ENCODE measurements at places on chromosomes 5 and 9.

GRCh38 chr5:65446682-65447081 is 35.0 kb downstream of the ADAMTS6 start:
- DNase-seq = no peak

GRCh38 chr5:133820507-133820906 is 147.9 kb downstream of the C5orf15 start:
- DNase-seq = no peak

- no peak for DNase-seq
These were observed 66.5 kb downstream of the COX7C start for GRCh38 chr5:86684222-86684621.

- no peak for DNase-seq
These were observed 79.8 kb downstream of the LMX1B start for GRCh38 chr9:126693428-126693944.

GRCh38 chr5:17314907-17315471 is 97.6 kb downstream of the BASP1 start:
- no peak for DNase-seq

DNA sequence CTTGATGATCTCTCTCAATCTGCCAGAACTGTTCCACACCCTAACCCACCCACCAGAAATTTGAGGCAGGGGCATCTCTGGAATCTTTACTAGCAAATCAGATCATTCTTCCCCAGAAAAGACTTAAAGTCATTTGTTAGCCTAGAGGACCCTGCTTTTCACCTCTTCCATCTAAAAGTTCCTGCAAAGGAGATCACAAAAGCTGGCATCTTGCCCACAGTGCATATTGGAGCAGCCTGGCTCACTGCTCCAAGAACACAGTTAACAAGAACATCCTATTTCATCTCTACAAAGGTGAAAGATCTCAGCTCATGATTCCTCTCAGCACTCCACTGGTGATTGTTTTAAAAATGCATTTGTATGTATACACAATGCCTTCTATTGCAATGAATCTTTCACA is 36.3 kb downstream of the GABRP start:
- DNase-seq = no peak

- no peak for DNase-seq
These were observed 11.9 kb downstream of the RAPGEF1 start for GRCh38 chr9:131727795-131728545.

- DNase-seq = no peak
These were observed 46.8 kb downstream of the GRIN3A start for GRCh38 chr9:101691657-101692056.

- DNase-seq = no peak
These were observed 671 bp downstream of the LRRC26 start for GRCh38 chr9:137168904-137169856.

DNA sequence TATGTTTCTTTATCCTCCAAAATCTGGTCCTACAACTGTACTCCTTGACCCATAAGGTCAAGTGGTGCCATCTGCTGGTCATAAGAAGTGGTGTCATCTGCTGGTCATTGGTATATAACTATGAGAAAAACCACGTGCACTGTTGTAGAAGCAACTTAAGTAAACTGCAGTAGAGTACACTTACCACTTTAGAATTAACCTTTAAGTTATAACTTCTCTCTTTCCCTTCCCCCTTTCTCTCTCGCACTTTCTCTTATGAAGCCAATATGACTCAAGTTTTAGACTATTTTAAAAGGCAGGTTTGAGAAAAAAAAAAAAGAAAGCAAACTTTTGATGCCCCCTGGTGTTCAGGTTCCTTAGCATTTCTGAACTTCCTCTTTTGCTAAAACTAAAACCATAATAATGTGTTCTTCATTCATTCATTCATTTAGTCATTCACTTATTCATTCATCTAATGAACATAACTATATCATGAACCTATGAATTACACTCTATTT is 12.8 kb upstream of the MTAP start:
- no peak for DNase-seq

GRCh38 chr5:14242871-14243383 is 99.8 kb downstream of the TRIO start:
- DNase-seq = no peak

DNA sequence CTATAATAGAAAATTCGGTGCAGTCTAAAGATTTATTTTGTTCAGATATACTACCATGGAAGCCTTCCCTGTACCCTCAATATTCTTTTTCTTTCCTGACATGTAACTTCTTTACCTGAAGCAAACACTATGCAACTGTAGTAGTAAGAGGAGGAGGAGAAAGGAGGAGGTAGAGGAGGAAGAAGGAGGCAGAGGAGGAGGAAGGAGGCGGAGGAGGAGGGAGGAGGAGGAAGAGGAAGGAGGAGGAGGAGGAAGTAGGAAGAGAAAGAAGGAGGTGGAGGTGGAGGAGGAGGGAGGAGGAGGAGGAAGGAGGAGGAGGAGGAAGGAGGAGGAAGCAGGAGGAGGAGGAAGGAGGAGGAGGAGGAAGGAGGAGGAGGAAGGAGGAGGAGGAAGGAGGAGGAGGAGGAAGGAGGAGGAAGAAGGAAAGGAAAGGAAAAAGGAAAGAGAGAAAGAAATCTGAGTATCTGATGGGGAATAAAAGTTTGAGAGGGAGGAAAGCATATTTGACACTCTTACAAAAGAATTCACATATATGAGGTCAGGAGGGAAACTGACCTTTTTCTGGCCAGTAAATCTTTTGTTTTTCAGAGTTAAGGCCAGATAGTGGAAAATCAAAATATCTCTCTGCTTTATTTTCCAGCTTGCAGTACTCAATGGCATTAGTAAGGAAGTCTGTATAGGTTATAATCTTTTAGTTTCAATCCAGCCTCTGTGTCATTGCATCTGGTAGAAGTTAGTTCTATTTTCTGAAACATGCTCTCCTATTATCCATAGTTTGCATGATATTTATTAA is 114.5 kb upstream of the LPAR1 start:
- no peak for DNase-seq

DNA sequence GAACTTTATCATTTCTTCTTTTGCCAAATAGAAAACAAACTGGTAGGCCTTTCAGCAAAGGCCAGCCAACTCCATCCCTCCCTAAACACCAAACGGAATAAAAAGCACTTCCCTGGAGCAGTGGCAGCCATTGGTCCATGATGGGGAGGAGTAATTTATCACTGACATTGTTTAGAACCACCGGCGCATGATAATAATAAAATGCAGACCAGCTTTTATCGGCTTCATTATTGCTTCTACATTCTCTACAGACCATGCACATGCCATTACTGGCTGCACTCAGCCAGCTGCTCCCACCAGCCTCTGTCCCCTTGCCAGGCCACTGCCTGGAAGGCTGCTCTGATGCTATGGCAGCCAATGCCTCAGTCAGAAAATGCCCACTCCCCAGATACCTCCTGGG is 45.9 kb downstream of the ABCA1 start:
- no peak for DNase-seq

DNA sequence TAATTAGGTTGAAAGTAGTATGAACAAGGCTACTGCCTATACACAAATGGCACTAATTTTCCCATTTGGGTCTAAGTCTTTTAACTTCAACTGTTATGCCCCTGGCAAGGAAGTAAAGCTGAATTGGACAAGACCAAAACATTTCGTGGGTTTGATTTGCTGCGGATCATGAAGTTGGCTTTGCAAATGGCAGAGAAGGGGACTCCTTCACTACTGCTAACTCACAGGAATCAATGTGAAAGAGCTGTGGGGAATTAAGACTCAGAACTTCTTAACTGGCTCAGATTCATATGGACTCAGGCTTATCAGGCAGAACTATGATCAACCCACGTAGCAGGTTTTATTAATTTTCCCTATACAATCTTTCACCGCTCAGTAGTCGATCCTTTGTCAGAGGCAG is 73.8 kb upstream of the IFNE start:
- DNase-seq = no peak

DNA sequence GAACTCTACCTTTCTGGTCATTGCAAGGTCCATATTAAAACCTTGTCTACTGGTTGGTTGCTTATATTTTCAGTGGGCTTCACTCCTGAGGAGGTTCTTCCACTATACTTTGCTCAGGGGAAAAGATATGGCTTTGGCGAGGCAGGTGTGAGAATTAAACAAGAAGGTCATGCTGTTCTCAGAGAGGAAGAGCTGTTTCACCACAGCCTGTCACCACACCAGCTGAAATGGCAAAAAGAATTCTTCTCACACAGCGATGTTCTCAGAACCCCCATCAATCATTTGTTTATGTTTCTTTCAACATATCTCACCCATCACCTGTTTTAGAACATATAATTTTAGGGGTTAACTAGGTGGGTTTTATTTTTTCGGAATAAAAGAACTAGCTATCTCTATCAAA is 38.6 kb downstream of the CAPSL start:
- DNase-seq = no peak

DNA sequence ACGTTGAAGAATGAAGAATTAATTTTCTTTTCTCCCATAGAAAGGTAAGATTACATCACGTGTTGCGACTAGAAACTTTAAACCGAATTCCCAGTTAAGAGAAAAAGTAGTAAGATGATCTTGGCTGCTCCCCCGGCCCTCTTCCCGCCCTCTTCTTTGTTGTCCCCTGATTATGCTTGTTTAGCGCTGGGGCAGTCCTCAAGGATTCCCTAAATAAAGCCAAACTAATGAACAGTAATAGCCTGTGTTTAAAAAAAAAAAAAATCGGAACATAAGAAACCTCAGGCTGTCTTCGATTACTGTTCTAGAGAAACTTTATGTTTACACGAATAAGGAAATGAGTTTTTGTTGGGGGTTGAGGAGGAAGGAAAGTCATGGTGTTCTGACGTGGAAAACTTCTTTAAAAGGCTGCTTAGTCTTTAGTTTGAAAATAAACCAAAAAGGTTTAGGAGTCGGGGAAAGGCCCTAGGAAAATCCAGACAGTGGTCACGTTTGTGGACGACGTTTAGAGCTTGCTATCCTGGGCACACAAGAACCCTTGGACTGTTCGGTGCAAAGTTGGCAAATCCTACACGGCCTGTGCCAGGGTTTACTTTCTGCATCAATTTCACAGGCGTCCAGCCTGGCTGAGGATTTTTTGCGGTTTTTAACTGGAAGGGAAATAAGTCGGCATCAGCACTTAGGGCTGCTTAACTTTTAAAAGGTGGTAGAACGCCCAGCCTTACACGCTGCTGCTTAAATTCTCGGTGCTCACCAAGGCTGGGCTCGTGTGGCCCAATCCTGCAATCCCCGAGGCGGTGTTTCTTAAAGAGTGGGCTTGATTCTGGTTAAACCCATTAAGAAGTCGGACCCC is 1.1 kb upstream of the MAT2B start:
- DNase-seq = peak; percentile 39

DNA sequence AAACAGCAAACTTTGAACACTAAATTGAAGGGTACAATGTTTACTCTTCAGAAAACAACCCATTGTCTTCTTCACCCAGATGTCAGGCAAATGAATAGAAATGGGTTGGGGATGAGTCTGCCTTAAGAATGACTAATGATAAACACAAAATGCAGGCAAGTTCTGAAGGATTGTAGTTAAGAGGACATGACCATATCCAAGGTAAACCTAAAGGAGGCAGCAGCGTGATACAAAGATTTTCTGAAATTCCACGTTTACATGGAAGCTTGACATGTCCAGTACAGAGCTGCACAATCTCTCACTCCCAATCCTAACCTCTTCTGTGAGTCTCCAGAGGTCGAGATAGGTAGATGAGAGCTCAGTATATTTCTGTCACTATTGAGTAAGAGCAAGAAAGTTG is 1263.2 kb upstream of the CDH6 start:
- DNase-seq = no peak

- DNase-seq = peak; percentile 44
These were observed 1.5 kb downstream of the SMARCA2 start for GRCh38 chr9:2016408-2017330.

Measured in activated CD4-positive, alpha-beta T cell treated with anti-CD3 and anti-CD28 coated beads, Interleukin-2, amount 50 U/mL, for 24 hours (primary cell).